ENCODE measurements at places on chromosomes 16 and 17.

DNA sequence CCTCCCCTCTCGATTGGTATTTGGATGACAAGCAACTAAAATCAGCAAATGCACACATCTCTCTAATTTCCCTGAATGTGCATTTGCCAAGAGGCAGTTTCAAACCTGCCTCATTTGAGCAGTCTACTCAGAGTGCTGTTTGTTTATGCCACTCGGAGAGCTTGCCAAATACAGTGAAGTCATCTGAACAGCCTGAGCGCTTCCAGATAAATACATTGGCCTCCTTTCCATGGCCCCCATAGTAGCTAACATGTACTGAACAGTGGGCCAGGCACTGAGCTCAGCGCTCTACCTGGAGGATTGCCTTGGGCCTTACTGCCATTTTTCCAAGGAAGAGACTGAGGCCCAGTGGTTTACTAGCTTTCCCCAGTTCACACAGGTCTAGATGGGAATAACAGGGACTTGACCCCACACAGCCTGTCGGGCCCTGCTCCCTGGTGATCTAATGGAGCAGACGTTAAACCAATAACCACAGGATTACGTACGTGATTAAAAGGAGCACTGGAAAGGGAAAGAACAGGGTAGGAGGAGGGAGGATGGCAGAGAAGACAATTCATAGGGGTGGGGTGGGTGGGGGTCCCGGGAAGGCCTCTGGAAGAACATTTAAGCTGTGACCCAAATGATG, 18.7 kb upstream of the ANKRD40CL start:
- DNase-seq = no peak

DNA sequence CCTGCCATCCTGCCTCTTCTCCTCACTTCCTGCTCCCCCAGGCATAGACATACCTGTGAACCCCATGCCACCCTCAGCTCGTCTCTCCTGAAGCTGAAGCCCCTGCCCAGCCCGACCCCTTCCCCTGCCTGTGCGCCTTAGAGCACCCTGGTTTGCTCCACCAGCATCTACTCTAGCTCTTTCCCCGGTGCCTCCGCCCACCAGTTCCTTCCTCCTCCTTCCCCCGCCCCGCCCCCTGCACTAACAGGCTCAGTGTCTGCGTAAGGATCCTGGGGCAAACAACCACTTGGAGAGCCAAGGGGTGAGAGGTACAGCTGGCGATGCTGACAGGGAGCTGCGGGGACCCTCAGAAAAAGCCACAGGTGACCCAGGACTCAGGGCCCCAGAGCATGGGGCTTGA, 1.9 kb downstream of the GPR142 start:
- peak; percentile 71 for DNase-seq

DNA sequence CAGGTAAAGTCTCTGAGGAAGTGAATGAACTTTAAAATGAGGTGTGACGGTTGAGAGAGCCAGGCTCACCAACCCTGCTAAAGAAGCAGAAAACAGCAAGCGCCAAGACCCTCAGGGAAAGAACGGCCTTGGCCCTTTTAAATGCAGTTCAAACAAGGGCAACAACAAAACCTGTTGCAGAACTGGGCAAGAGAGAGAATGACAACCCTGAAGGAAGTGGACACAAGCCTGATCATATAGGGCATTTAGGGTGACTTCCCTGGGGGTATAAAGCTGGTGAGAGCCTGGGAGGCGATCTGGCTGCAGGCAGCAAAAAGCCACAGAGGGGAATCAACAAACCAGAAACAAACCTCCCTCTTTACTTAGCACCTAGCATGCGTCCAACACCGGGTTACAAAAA, 1.0 kb downstream of the CPPED1 start:
- no peak for DNase-seq

DNA sequence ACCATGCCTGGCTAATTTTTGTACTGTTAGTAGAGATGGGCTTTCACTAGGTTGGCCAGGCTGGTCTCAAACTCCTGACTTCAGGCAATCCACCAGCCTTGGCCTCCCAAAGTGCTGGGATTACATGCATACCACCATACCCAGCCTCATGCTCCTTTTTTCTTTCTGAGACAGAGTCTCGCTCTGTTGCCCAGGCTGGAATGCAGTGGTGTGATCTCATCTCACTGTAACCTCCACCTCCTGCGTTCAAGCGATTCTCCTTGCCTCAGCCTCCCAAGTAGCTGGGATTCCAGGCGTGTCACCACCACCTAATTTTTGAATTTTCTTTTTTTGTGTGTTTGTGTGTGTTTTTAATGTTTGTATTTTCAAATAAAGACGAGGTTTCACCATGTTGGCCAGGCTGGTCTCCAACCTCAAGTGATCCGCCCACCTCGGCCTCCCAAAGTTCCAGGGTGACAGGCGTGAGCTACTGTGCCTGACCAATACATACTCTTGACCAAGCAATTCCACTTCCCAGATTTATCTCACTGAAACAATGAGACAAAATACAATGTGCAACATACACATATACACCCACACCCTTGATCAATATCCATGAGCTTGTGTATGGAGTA, 5.0 kb downstream of the GRB2 start:
- peak; percentile 2 for DNase-seq

DNA sequence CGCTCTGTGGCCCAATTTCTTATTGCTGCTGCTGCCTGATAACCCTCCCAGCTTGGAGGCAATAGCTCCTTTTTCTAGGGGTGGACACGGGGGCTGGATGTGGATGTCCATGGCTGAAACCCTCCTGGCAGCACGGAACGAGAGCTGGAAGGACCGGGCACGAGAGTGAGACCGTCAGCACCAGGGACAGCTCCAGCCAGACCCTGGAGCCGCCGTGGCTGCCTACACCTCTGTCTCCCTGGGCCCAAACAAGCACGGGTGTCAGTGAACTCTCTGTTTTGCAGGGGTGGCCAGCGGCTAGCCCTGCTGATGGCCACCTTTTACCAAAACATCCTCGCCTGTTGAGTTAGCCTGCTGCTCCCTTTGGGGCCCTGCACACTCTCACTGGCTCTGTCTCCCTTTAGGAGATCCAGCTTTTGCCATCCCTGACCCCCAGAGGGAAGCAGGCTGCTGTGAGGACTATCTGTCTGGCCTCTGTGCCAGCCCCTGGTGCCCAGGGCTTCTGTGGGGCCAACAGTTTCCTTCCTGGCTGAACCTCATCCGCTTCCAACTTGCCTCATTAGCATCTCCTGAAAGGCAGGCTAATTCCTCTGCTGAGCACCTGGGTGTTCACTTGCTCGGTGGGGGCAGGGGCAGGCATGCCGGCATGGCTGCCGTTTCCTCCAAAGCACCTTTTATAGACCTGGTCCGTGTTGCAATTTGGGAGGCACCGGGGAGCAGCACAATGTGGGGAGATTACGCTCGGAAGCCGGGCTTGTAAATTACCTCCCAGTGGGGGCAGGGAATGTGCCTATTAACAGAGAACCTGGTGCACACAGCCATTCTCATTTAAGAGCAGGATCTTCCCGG, 118.1 kb downstream of the ENGASE start:
- peak; percentile 37 for DNase-seq

DNA sequence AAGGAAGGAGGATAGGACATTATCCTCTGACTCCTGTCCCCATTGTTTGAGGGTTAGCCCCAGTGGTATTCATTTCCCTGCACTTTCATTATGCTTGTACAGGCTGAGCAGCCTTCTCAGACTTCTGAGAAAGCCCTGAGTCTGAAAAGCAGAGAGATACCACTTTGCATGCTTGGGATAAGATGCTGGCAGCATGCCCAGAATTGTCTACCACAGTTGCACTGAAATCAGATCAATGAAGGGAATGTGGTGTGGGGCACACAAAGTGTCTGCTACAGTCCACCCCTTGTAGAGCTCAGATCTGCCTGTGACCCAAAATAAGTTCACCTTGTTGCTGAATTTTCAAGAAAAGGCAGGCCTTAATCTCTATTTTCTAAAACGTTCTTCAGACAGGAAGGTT, 160.6 kb downstream of the CCT6B start:
- DNase-seq = no peak

- DNase-seq = no peak
Observed at GRCh38 chr17:61205401-61205800, 194.2 kb upstream of the TBX2 start.

DNA sequence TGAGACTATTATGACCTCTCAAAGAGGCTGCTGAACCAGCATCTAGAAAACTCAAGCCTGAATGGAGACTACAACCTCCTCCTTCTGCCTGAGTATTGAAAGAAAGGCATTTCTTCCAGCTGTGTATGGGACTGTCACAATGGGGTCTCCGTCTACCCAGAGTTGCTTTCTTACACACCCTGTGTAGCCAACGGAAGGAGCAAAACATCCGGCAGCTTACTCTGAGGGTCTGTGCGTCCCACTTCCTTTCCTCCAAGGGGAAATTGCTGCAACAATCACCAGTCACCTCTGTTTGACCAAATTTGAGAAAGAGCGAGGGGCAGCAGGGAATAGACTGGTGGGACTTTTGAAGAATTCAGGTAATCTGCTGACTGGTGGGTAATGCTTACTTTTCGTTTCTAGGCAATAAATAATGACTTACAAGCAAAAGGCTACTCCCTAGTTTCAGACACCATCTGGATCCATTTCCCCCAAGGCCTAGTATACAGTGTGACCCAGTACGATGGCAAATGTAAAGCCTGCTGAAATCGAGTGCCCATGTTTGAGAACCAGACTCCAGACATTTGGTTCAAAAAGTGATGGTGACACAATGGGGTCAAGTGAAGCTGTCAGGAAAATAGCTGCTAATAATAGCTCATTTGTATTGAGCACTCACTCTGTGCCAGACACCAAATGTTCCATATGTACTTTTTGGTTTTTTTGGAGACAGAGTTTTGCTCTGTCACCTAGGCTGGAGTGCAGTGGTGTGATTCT, 81.7 kb downstream of the YPEL2 start:
- no peak for DNase-seq

DNA sequence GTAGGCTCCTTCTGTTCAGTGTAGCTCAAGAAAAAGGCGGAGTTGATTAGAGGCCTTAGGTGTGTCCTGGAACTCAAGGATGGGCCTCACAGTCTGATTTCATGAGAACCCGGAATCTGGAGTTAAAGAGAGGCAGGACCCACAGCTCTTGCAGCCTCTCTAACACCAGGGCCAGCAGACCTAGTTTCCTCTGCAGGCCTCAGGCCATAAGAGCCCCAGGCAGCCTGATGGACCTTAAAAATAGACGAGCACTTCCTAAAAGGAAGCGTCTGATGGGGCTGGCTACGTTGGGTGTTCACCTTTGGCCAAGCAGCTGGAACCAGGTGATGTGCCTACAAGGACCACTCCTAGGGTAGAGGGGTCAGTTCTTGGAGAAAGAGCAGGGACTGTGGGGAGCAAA, 7.6 kb downstream of the CACNG5 start:
- DNase-seq = no peak

- no peak for DNase-seq
Observed at GRCh38 chr17:83008526-83008925, 70.9 kb upstream of the METRNL start.

DNA sequence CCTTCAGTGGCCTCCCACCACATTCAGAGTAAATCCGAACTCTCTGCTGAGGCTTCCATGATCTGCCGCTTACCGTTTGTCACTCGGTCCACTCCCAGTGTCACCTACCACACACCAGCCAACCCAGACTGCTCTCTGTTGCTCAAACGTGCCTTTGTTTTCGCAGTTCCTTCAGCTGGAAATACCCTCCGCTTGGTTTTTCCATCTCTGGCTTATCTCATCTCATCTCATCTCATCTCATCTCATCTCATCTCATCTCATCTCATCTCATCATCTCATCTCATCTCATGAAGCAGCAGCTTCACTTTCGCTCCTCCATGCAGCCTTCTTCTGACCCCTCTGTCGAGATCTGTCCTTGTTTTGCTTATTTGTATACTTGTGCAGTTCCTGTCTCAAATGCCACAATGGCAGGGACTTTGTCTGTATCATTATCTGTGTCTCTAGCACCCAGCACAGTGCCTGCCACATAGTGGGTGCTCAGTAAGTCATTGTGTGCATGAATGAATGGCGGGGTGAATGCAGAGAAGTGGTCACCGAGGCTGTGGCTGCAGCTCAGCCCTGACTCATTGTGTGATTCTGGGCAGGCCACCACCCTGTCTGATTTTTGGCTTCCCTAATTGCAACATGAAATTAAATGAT, 3.8 kb upstream of the SNX20 start:
- DNase-seq = peak; percentile 55

DNA sequence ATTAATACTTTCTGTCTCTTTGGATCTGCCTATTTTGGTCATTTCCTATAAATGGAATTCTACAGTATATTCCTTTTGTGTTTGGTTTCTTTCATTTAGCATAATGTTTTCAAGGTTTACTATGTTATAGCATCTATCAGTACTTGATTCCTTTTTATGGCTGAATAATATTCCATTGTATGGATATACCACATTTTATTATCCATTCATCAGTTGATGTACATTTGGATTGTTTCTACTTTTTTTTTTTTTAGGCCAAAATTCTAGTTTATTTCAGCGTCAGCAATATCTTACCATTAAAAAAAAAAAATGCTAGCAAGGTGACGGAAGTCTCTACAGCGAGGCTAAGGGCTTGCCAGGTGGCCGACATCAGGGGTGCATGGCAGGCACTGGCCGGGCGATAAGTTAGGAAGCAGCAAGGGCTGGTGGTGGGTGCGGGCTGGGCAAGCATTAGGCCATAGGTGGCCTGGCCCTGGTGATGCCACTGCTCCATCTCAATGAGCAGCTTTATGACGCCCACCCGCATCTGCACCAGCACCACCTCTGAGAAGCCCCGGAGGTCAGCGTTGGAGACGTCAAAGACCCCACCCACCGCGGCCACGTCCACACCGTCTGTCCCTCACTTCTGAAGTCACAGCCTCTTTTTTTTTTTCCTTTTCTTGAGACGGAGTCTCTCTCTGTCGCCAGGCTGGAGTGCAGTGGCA, 11.4 kb upstream of the C16orf87 start:
- DNase-seq = no peak

- no peak for DNase-seq
Observed at GRCh38 chr16:84686707-84687298, 13.0 kb upstream of the USP10 start.

DNA sequence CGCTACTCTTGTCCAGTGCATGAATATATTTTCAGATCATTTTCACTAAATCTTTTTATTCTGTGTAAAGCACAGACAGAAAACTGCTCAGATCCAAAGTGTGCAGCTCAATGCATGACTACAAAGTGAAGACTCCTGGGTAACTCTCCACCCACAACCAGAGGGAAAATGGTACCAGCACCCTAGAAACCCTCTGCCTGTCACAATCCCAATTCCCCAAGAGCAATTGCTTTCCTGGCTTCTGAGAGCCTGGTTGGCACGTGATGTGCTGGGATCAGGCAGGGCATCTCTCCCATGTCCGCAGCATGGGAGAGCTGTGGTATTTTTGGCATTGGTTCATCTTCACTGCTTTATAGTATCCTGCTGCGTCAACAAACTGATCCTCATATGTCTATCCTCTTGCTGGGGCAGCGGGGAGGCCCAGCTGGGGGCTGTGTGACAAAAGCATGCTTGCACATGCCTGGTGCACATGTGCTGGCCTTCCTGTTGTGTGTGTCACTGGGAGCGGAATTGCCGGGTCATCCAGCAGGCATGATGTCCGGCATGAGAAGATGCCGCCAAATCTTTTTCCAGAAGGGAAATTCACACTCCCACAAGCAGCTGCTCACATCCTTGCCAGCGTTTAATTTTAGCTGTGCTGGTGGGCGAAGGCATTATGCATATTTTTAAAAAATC, 278.9 kb upstream of the FOXF1 start:
- DNase-seq = no peak

- no peak for DNase-seq
Observed at GRCh38 chr16:30731411-30731810, 16.8 kb upstream of the PHKG2 start.

All from activated T-cell treated with anti-CD3 and anti-CD28 coated beads, Interleukin-2, amount 50 U/mL, for 48 hours (primary cell).